Gastrocnemius medialis (tissue), 4 donors: ENCODE measurements at places on chromosomes 1 and 21. TPM values are rescaled to one million over a fixed set of nuclear protein-coding genes. Genes with fewer than 3 reads are reported as not detected.

ARHGEF16 gene
- 1.2 TPM for total RNA-seq

GRCh38 chr1:54014009-54014629 is 3.9 kb downstream of the LDLRAD1 start:
- no peak overlapping the region for H3K27ac ChIP-seq
- no peak overlapping the region for H3K4me3 ChIP-seq
- no peaks in the 10 kb centered on the region for H3K4me1 ChIP-seq
- no peaks in the 10 kb centered on the region for H3K27me3 ChIP-seq
- no peaks in the 10 kb centered on the region for H3K36me3 ChIP-seq

GRCh38 chr1:147717706-147718097 is 42.7 kb downstream of the GJA5 start:
- H3K36me3 ChIP-seq = no peaks in the 10 kb centered on the region
- H3K27me3 ChIP-seq = no peaks in the 10 kb centered on the region
- no peak overlapping the region for H3K4me3 ChIP-seq
- no peak overlapping the region for H3K27ac ChIP-seq

- no peak overlapping the region for H3K27ac ChIP-seq
- no peak overlapping the region for H3K4me3 ChIP-seq
- H3K4me1 ChIP-seq = no peaks in the 10 kb centered on the region
- H3K36me3 ChIP-seq = peaks cover 35% of the 10 kb centered on the region
- no peaks in the 10 kb centered on the region for H3K27me3 ChIP-seq
Measured at GRCh38 chr21:37240978-37241377, 26.2 kb downstream of the VPS26C start.

GRCh38 chr1:100152271-100152670 is 19.3 kb downstream of the TRMT13 start:
- H3K4me1 ChIP-seq = no peaks in the 10 kb centered on the region
- H3K4me3 ChIP-seq = no peak overlapping the region
- no peak overlapping the region for H3K27ac ChIP-seq
- peaks cover 73% of the 10 kb centered on the region for H3K36me3 ChIP-seq

GRCh38 chr1:46528297-46528955 is 23.0 kb downstream of the KNCN start:
- no peak for DNase-seq
- no peaks in the 10 kb centered on the region for H3K27me3 ChIP-seq
- no peak overlapping the region for H3K4me3 ChIP-seq
- no peaks in the 10 kb centered on the region for H3K36me3 ChIP-seq
- no peaks in the 10 kb centered on the region for H3K4me1 ChIP-seq

C1orf226 gene
- 0.81 TPM for total RNA-seq

GRCh38 chr1:212002536-212002935 is 32.8 kb downstream of the INTS7 start:
- no peak overlapping the region for H3K27ac ChIP-seq
- no peaks in the 10 kb centered on the region for H3K4me1 ChIP-seq
- no peak for DNase-seq
- no peaks in the 10 kb centered on the region for H3K27me3 ChIP-seq
- H3K36me3 ChIP-seq = peaks cover 14% of the 10 kb centered on the region
- no peak overlapping the region for H3K4me3 ChIP-seq

DNA sequence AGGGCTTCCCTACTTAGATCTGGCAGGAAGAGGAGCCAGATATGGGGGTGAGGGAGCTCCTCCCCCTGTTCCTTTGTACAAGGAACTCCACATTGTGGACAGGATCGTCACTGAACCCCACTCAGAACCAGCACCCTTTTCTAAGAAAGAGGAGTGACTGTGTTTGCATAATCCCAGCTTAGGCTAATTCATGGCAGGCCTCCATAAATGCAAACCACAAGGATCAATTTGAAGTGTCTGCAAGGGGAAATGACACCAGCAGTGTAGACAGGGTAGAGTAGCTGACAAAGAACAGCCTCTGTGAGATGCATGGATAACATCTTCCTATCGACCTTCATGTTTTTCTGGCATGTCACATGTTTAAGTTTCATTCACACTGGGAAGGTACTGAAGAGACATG is 11.7 kb downstream of the MX1 start:
- no peak overlapping the region for H3K27ac ChIP-seq
- peaks cover 5% of the 10 kb centered on the region for H3K36me3 ChIP-seq
- no peak for DNase-seq
- H3K4me3 ChIP-seq = no peak overlapping the region

BRDT gene
- not detected for total RNA-seq

PFKFB2 gene
- total RNA-seq = 36.7 TPM

DNA sequence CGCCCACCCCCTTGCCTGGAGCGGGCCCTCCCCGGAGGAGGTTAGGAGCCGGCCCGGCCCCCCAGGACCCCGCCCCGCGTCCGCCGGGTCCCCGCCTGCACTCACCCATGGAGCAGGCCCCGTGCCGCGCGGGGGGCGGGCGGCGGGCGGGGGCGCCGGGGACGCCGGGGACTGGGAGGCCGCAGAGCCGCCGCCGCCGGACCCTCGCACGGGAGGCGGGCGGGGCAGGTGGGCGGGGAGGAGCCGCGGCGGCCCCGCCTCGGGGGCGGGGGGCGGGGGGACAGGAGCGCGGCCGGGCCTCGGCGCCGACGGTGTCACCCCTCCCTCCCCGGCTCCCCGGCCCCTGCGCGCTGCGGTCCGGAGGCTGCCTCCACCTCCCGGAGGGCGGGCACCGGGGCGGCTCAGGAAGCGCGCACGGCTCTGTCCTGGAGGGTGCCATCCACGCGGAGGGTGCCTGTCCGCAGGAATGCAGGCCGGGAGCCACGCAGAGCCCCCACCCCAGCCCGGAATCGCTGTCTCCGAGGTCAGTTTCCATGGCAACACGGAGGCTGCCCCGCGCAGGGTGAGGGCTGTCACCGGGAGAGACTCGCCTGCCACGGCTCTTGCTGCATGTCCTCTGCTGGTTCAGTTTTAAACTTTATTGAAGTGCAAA is 5.9 kb upstream of the PLEKHG5 start:
- H3K27me3 ChIP-seq = peaks cover 11% of the 10 kb centered on the region
- H3K4me3 ChIP-seq = peak overlapping the region; percentile 50
- no peak overlapping the region for H3K27ac ChIP-seq
- no peaks in the 10 kb centered on the region for H3K36me3 ChIP-seq
- DNase-seq = no peak
- H3K4me1 ChIP-seq = peaks cover 14% of the 10 kb centered on the region

HOOK1 gene
- not detected for total RNA-seq

DNA sequence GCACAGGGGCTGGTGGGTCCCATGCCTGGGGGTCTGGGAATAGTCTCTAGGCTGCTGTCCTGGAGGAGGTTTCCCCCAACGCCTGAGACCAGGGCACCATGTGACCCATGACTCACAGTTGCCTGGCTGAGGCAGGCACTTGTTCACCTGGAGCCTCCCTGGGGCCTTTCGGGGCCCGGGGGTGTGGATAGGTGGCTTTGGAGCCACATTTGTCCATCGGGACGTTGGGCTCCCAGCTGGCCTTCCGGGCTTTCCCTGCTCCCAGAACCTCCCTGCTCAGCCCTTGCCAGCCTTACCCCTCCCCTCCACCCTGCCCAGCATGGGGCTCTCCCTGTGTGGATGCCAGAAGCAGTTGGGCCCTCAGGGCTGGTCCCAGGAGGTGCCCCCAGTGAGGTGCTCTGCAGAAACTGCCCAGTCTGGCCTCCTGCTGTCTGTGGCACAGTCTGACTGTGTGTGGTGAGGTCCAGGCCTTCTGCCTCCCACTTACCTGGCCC is 14.2 kb downstream of the COL6A1 start:
- no peaks in the 10 kb centered on the region for H3K4me1 ChIP-seq
- no peak overlapping the region for H3K4me3 ChIP-seq

COL9A2 gene
- not detected for total RNA-seq

DNA sequence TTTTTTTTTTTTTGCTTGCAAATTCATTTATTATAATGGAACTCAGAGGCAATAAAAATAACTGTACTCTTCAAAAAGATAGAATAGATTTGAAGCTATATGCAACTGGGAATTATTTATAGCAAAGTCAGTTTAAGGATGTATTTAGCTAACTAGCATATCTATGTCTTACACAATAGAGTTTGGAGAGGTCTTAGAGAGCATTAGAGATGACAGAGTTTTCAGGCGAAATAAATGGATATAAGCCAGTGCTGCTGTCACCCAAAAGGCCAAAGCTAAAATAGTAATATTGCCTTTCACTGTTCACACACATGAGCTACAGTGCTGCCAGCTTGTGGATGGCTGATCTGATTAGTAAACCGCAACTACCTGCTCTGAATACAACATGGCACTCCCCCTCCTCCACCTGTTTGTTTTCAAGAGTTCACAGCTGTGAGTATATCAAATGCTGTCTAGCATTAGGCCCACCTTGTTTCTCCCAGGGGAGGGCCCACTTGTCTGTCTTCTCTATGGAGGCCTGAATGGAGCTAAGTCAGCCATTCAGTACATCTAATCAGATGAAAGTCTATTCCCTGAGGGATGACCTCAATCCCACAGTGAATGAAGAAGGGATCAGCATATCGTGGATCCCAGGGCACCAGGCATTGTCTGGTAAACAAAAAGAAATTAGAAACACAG is 25.2 kb upstream of the SSX2IP start:
- peaks cover 4% of the 10 kb centered on the region for H3K4me1 ChIP-seq
- H3K27ac ChIP-seq = no peak overlapping the region
- no peaks in the 10 kb centered on the region for H3K36me3 ChIP-seq
- no peak for DNase-seq

- no peaks in the 10 kb centered on the region for H3K36me3 ChIP-seq
- H3K4me3 ChIP-seq = peak overlapping the region; percentile 44
- H3K27ac ChIP-seq = peak overlapping the region; percentile 70
- H3K27me3 ChIP-seq = no peaks in the 10 kb centered on the region
- H3K4me1 ChIP-seq = peaks cover 28% of the 10 kb centered on the region
Measured at GRCh38 chr1:6962996-6963911, 178.0 kb downstream of the CAMTA1 start.

DNA sequence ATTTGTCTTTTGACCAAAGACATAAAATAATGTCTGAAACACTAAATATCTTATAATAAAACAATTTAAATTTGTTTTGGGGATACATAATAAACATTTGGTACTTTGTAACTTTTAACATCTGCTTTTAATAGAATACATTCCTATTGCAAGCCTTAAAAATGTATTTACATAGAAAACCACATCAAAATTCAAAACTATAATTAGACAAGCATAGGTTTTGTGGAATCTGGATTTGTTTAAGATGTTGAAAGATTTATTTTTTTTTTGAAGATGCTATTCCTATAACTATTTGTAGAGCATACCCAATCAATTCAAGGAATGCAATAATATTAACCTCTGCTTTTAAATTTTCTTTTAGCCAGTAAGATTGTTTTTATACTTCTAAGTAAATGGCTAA is 125.7 kb downstream of the FMN2 start:
- no peak overlapping the region for H3K27ac ChIP-seq
- H3K36me3 ChIP-seq = no peaks in the 10 kb centered on the region
- no peaks in the 10 kb centered on the region for H3K4me1 ChIP-seq
- no peak overlapping the region for H3K4me3 ChIP-seq

GRCh38 chr1:180290265-180291001 is 60.4 kb downstream of the LHX4 start:
- H3K4me3 ChIP-seq = no peak overlapping the region
- no peaks in the 10 kb centered on the region for H3K4me1 ChIP-seq
- no peaks in the 10 kb centered on the region for H3K27me3 ChIP-seq
- no peak for DNase-seq
- H3K27ac ChIP-seq = no peak overlapping the region

- H3K36me3 ChIP-seq = no peaks in the 10 kb centered on the region
- no peaks in the 10 kb centered on the region for H3K4me1 ChIP-seq
- no peak overlapping the region for H3K4me3 ChIP-seq
- H3K27me3 ChIP-seq = no peaks in the 10 kb centered on the region
Measured at GRCh38 chr1:174258148-174258550, 98.8 kb downstream of the RABGAP1L start.

- DNase-seq = no peak
- H3K36me3 ChIP-seq = no peaks in the 10 kb centered on the region
- H3K4me3 ChIP-seq = no peak overlapping the region
- H3K27me3 ChIP-seq = no peaks in the 10 kb centered on the region
Measured at GRCh38 chr1:70536708-70537366, 125.8 kb downstream of the CTH start.

FAM72C gene
- total RNA-seq = not detected

- H3K4me1 ChIP-seq = peaks cover 43% of the 10 kb centered on the region
- peak; percentile 87 for DNase-seq
- peak overlapping the region; percentile 77 for H3K27ac ChIP-seq
Measured at GRCh38 chr1:180953291-180954004, 40.8 kb downstream of the KIAA1614 start.

LCE6A gene
- total RNA-seq = not detected

MRAP gene
- total RNA-seq = not detected

DNA sequence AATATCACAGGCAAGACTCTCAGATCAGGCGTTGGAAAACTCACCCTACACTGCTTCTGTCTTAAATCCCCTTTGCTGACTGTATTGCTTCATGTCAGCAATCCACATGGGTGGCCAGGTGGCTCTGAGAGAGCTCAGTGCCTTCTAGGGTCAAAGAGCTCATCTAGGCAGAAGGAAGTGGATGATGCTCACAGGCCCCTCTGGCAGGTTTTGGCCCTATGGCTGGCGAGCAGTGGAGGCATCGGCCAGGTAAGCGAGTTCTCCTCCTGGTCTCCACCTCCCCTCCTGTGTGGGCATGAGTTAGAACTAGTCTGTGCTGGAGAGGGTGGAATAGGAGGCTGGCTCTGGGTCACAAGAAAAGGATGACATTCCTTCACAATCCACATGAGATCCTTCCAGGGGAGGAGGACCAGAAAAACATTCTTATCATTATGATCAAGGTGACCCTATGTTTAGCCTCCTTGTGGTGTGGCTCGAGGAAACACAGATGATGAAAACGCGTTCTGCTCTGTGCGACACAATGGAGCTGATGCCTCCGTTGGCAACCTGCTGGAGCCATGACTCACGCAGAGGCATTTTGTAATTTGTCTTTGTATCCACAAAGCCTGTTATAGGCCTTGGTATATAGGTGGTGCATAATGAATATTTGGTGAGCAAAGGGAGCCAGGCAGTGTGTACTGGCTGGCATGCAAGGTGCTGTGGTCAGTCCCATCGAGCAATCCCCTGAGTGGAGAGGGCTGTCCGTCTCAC is 264.6 kb upstream of the RAB4A start:
- no peak overlapping the region for H3K4me3 ChIP-seq
- H3K27me3 ChIP-seq = no peaks in the 10 kb centered on the region
- no peak overlapping the region for H3K27ac ChIP-seq
- no peaks in the 10 kb centered on the region for H3K4me1 ChIP-seq
- H3K36me3 ChIP-seq = no peaks in the 10 kb centered on the region

C1orf52 gene
- 20.8 TPM for total RNA-seq

DNA sequence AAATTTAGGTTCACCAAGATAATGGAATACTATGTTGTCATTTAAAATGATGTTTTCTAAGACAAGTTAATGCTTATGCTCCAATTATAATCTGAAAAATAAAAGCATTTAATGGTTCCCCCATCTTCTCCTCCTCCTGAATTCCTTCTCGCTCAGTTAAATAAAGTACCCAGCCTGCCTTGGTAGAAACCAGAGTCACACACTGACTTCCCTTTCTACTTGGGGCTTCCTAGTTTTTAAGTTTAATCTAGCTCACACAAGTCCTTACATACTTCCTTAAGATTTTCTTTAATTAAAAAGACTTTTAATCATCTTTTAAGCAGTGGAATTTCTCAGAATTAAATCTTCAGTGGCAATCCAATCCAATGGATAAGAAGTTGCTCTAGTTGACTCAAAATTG is 32.9 kb downstream of the CD58 start:
- DNase-seq = no peak
- no peaks in the 10 kb centered on the region for H3K4me1 ChIP-seq
- H3K36me3 ChIP-seq = peaks cover 26% of the 10 kb centered on the region
- H3K4me3 ChIP-seq = no peak overlapping the region
- H3K27ac ChIP-seq = no peak overlapping the region

- H3K27ac ChIP-seq = no peak overlapping the region
- H3K36me3 ChIP-seq = no peaks in the 10 kb centered on the region
- H3K27me3 ChIP-seq = no peaks in the 10 kb centered on the region
Measured at GRCh38 chr1:93519199-93519829, 71.4 kb downstream of the FNBP1L start.
